ENCODE measurements at places on chromosomes 2 and 18. TPM values are rescaled to one million over a fixed set of nuclear protein-coding genes. Genes with fewer than 3 reads are reported as not detected.

GRCh38 chr18:76136701-76137100 is 358.3 kb downstream of the ZNF516 start:
- H3K4me1 ChIP-seq, result no peaks in the 10 kb centered on the region
- H3K36me3 ChIP-seq, result no peaks in the 10 kb centered on the region
- no peak overlapping the region for H3K27ac ChIP-seq
- H3K27me3 ChIP-seq, result peaks cover 8% of the 10 kb centered on the region
- no peak for DNase-seq

Gene SFT2D3
- not detected for polyA plus RNA-seq

DNA sequence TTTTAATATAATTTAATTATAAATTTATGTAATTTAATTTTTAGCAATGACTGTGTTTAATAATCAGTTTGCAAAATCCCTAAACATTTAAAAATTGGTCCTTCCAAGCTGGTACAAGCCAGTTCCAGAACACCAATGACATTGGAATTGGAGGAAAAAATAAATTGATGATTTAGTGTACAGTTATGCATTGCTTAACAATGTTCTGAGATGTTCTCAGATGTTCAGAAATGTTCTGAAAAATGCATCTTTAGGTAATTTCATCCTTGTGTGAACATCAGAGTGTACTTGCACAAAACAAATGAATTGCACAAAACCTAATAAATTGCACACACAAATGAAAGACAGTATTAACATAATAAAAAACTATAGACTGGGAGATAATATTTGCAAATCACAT is 95.2 kb downstream of the TRIB2 start:
- no peaks in the 10 kb centered on the region for H3K4me1 ChIP-seq
- H3K27ac ChIP-seq, result no peak overlapping the region
- H3K36me3 ChIP-seq, result no peaks in the 10 kb centered on the region
- no peak overlapping the region for H3K4me3 ChIP-seq

GRCh38 chr2:11742702-11743357 is 3.6 kb upstream of the LPIN1 start:
- no peak overlapping the region for H3K27ac ChIP-seq
- H3K27me3 ChIP-seq, result peaks cover 3% of the 10 kb centered on the region
- no peak for DNase-seq
- H3K4me1 ChIP-seq, result peaks cover 48% of the 10 kb centered on the region
- no peak overlapping the region for H3K4me3 ChIP-seq
- no peaks in the 10 kb centered on the region for H3K36me3 ChIP-seq

Gene MERTK
- polyA plus RNA-seq, result not detected

Measured in immature natural killer cell (primary cell).